ENCODE measurements at places on chromosomes 16 and 17.
A peak's percentile ranks its signal among the peaks of the same experiment; 100 is the strongest.

GRCh38 chr17:3669085-3669347 is 404 bp downstream of the EMC6 start:
- DNase-seq = no peak

- DNase-seq = peak; percentile 73
These were observed 45.8 kb upstream of the SLC38A10 start for GRCh38 chr17:81340607-81341515.

GRCh38 chr16:2016407-2016922 is 3.1 kb upstream of the NPW start:
- DNase-seq = no peak

- DNase-seq = no peak
These were observed 416.0 kb downstream of the MAF start for GRCh38 chr16:79184464-79185030.

DNA sequence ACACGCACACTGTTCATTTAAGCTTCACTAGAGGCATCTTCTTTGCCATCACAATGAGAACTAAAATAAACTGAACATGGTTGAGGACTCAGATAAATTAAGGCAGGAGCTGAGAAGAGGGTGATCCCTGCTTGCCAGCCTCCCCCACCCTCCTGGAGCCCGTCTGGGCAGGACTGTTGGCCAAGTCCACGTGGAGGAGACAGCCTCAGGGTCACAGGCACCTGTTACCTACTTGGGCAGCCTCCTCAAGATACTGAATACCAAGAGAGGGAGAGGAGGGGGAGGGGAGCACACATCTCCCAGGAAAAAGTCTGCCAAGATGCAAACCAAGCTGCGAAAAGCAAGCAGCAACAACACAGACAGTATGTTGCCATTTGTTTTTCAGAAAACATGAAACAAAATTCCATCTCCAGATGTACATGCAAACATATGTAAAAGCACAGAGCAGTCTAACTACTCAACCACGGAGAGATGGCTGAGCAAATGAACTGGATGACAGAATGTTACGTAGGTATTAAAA is 67.4 kb downstream of the SLC39A11 start:
- DNase-seq = no peak

DNA sequence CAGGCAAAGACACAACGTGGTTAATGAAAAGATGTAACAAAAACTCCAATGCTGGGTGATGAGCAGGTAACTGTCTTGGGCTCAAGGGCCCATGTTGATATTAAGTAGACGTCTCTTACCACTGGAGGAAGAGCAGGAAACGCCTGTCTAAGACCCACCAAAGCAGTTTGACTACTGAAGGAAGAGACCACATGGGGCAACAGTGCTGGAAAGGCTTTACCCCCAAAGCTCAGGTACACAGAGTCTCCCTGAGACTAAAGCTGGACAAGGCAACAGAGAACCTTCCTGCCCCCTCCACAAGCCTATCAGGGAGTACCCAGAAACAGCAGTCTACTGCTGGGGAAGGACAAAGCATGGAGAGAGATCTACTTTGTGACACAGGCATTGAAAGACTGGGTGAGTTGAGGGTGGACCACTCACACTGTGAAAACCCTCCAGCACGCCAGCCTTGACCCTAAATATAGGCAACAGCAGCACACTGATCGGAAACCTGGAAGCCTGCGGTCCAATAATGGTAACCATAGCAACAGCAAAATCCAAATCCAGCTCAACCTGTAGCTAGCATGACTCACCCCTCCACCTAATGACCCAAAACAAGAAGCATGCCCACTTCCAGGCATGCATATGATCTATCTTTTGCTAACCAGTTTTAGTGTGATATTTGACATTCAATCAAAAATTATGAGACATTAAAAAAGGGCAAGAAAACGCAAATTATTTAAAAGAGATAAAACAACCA is 270.5 kb upstream of the SDK2 start:
- no peak for DNase-seq

DNA sequence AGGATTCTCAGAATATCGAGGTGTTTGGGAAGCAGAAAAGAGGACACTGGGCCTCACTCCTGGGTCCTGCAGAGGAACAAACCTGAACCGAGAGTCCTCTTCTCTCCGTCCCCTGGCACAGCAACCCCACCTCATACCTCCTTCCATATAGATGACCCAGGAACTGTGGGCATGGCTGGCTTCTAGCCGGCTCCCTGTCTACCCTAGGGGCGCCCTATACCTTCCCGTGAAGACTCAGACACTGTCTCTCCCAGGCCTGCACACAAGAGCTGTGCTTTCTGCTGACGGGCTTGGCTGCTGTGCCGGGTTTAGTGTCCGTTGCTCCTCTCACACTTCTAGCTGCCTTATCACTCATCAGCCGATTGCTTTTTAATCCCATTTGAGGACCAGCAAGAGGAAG is 46.5 kb upstream of the CRISPLD2 start:
- DNase-seq = no peak

DNA sequence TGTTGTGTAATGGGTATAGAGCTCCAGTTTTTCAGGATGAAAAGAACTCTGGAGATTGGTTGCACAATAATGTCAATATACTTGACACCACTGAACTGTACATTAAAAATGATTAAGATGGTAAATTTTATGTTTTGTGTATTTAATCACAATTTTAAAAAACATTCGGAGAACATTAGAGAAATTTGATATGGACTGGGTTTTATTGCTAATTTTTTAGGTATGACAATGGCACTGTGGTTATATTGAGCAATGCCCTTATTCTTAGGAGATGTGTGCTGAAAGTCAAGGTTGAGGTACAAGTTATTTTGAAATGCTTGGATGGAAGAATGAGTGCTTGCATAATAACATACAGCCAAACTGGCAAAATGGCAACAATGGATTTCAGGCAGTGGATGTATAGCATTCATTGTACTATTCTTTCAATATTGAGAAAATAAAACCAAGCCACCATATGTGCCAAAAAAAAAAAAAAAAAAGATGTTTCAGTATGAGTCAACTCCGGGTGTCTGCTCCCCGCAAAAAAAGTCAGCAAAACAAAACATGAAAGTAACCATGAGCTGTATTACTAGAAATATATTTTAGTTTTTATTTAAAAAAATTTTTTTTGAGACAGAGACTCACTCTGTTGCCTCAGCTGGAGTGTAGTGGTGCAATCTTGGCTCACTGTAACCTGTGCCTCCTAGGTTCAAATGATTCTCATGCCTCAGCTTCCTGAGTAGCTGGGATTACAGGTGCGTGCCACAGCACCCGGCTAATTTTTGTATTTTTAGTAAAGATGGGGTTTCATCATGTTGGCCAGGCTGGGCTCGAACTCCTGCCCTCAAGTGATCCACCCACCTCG is 19.8 kb downstream of the HOXB1 start:
- peak; percentile 39 for DNase-seq

DNA sequence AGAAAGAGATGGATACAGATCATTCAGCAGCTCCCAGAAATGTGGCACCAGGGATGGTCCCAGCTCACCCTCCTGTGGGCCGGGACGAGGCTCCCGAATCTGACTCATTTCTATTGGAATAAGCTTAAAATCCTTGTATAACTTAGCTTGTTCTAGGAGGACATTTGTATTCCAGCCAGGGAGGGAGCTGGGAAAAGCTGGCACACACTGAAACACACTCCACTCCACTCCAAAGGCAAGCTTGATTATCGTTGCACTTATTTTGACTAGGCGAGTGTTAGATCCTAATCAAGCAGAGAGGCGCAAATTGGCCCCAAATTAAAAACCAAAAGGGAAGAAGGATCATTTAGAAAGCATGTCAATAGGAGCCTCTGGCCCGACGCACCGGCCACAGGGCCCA is 339.5 kb downstream of the HS3ST4 start:
- DNase-seq = no peak

- no peak for DNase-seq
These were observed 713.2 kb downstream of the CDH11 start for GRCh38 chr16:64408699-64409098.

- no peak for DNase-seq
These were observed 34.0 kb downstream of the OR1D5 start for GRCh38 chr17:3029213-3029913.
